Activated CD4-positive, alpha-beta T cell treated with anti-CD3 and anti-CD28 coated beads for 36 hours (primary cell): ENCODE measurements at places on chromosomes 7 and 10. TPM values are rescaled to one million over a fixed set of nuclear protein-coding genes. Genes with fewer than 3 reads are reported as not detected.

Gene TSPAN15
- 0.85 TPM for total RNA-seq

DNA sequence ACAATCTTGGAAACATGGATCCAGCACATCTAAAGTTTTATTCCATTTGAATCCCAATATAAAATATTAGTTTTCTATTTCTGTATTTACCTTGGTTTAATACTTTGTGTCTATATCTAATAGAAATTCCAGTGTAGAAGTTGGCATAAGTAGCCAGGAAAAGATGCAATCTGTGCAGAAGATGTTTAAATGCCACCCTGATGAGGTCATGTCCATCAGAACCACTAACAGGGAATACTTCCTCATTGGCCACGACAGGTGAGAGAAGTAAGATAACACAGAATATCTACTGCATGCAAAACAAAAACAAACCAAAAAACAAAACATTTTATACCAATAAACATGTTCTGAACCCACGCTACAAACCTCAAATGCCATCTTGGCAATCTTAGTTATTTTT lies 15.7 kb downstream of the PLEKHS1 start:
- no peak for DNase-seq

DNA sequence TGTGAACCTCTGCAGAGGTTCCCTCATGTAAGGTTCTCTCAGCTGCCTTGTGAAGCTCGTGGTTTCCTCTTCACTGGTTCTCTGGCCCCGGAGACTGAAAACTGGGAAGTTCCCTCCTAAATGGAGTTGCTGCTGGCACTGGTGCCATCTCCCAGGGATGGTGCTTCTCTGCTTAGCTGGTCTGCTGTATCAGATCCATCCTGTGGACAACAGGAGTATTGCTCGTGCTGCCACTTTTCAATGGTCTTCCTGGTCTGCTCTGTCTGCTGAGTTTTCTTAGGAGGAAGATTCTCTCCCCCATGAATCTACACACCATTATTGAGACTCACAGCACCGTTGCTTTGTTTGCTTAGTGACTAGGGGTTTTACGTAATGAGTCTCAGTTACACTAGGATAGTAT lies 247.8 kb downstream of the OTUD1 start:
- DNase-seq = no peak

GRCh38 chr10:69418052-69418752 lies 1.5 kb upstream of the TACR2 start:
- no peak for DNase-seq

GRCh38 chr10:84015877-84016595 lies 123.3 kb upstream of the GHITM start:
- no peak for DNase-seq

- peak; percentile 20 for DNase-seq
Measured at GRCh38 chr7:5421714-5422395, 1.8 kb downstream of the TNRC18 start.

DNA sequence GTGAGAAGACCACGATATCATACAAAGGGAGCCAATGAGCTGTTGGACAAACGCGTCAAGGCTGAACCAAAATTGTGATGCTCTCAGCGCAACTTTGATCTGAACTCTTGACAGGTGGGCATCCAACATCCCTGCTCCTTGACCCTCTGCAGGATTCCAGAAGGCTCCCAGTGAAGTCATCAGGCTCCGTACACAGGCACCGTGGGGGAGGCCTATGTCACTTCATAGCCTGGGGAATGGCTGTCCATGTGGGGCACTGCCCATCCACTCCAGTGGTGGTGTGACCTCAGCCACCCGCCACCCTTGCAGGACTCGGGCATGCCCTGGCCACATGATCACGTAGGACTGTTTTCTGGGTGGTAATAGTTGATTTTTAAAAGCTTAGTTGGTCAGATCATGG lies 233.8 kb upstream of the GRB10 start:
- DNase-seq = no peak

Gene LIPF
- not detected for total RNA-seq

Gene IFIT5
- total RNA-seq = 14.4 TPM

GRCh38 chr7:73932364-73932763 lies 71.4 kb downstream of the TMEM270 start:
- DNase-seq = no peak

GRCh38 chr7:69873512-69873911 lies 275.2 kb downstream of the AUTS2 start:
- DNase-seq = no peak

- DNase-seq = no peak
Measured at GRCh38 chr10:71124921-71125748, 87.2 kb upstream of the UNC5B start.

Gene LCOR
- total RNA-seq = 22.0 TPM

DNA sequence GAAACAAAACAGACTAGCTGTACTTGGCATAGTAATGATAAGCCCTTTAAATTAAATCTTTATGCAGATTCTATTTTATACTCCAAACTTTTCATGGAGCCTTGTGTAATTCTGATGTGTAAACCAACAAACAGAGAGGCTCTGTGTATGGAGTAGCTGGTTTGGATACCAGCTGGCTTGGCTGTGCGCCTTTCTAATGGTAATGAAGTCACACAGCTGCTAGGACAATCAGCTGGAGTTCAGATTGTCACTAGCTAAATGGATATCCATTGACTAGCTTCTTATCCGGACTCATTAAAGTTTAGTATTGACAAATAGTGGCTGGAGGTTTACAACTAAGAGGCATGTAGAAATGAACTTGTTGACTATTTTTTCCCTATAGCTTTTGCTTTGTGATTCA lies 398.4 kb downstream of the DGKB start:
- DNase-seq = no peak

DNA sequence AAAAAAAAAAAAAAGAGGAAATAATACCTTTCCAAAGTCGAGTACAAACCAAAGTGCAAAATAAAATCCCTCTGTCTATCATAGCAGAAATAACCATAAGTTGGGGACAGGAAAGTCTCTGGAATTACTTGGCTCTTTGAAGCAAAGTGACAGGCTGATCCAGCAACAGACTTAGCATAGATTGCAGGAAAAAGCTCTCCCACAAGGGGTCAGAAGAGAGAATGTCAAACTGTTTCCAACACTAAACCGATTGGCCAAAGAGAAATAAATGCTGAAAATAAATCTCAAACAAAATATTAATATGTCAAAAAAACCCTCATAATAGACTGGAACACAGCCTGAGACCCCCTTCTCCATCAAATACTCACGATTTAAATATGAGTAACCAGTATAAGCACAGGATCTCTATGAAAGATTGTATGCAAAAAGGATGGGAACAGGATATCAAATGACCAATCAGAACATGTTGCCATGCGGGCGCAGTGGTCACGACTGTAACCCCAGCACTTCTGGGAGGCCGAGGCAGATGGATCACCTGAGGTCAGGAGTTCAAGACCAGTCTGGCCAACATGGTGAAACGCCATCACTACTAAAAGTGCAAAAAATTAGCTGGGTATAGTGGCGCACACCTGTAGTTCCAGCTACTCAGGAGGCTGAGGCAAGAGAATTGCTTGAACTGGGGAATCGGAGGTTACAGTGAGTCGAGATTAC lies 1000.7 kb upstream of the LRRN3 start:
- DNase-seq = no peak

- DNase-seq = peak; percentile 69
Measured at GRCh38 chr10:116765648-116766081, 23.3 kb upstream of the HSPA12A start.

DNA sequence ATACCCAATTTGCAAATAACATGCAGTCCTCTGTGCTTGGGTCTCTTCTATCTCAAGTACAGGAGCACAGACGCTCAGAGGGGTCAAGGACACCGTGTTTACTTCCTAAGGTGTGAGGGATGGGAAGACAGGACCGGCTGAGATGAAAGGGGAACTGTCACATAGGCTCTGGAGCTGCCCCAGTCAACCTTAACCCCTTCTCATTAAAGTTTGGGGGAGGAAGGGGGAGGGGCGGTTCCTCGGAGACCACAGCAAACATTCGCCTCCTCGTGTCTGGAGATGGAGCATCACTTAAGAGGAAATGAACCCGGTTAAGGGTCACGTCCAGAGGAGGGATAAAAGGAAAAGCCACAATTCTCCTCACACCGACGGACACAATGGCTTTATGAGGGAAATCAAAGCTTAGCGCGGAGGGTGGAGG lies 1.1 kb downstream of the SH3PXD2A start:
- DNase-seq = no peak

DNA sequence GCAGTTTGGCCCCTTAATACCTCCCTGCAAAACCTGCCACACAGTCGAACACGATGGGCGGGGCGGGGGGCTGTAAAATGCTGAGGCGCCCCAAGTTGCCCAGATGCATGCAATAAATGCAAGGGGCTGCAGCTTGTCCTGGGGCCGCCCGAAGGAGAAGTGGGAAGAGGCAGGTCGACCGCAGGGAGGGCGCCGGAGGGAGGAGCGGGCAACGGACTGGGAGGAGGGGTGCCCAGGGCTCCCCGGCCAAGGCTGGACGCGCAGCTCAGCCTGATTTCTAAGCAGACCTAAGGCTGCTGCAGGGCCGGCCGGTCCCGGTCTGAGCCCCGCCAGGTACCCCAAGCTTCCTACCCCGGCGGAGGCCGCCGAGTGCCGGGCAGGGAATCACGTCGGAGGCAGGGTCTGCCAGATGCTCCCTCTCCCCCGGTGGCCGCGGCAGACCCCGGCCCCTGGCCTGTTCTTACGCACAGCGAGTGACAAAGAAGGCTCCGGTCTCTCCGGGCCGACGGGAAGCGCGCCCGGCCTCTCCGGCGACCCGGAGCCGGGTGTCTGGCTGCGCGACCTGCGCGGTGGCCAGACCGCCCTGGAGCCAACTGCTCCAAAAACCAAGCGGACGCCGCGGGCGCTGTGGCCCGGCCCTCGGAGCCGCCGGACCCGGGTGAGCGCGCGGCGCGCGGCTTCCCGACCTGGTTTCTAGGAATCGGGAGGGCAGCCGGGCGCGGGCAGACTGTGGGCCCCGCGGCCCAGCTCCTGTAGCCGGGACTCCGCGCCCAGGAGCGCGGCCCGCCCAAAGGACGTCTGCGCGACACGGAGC lies 744 bp upstream of the EBF3 start:
- DNase-seq = no peak

Gene NUTM2E
- total RNA-seq = 0.11 TPM

DNA sequence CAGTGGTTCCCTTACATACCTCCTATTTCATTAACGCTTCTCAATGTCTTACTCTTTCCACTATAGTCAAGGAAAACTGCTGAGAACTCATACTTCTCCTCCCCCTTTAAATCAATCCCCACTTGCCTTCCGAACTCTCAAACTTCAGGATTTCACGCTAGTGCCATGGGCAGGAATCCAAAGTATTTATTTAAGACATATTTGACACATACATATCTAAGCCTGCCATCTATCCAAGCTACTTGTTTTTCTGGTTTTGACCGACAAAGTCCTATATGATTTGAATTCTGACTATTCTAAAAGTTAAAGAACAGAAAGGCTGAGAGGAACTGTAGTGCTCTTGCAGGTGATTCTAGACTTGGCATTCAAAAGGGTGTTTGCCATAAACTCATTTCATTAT lies 51.8 kb downstream of the CCDC6 start:
- DNase-seq = no peak

GRCh38 chr7:151462306-151462779 lies 22.4 kb upstream of the CRYGN start:
- no peak for DNase-seq

DNA sequence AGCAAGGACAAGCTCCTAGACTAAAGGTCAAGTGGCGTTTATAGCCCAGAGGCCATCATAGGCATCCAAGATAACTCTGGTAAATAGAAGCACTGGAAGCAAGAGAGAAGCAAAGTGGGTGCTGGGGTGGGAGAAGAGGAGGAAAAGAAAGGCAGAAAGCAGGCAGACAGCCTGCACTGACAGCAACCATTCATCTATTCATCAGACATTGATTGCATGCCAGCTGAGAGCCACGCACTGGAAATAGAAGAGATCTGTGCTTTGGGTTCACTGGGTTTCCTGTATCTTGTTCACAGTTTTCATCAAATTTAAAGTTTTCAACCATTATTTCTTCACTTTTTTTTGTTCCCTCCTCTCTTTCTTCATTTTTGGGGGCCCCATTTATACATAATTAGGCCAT lies 4.7 kb upstream of the SLIT1 start:
- no peak for DNase-seq

Gene ZNF503
- total RNA-seq = 0.46 TPM

- DNase-seq = no peak
Measured at GRCh38 chr7:101612885-101613515, 16.1 kb downstream of the MYL10 start.

DNA sequence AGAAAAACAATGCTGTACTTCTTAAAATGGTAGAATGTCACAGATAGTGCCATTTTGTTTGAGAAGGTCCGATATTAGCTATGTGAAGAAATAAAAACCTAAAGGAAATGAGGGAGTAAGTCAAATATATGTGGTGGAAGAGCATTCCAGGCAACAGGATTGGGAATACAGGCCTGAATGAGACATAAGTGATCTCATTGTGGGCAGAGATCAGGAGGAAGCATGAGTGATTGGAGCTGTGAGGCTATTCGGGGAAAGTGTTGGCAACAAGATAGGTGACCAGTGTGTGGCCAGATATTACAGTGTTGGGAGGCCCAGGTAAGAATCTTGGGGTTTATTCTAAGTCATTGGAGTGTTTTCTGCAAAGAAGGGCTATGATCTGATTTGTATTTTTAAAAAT lies 41.3 kb upstream of the AGMO start:
- no peak for DNase-seq

Gene PILRB
- 30.5 TPM for total RNA-seq
